ENCODE measurements at places on chromosomes 2 and 18.
A peak's percentile ranks its signal among the peaks of the same experiment; 100 is the strongest.

GRCh38 chr2:219184121-219184520 is 6.0 kb downstream of the RETREG2 start:
- DNase-seq = no peak

DNA sequence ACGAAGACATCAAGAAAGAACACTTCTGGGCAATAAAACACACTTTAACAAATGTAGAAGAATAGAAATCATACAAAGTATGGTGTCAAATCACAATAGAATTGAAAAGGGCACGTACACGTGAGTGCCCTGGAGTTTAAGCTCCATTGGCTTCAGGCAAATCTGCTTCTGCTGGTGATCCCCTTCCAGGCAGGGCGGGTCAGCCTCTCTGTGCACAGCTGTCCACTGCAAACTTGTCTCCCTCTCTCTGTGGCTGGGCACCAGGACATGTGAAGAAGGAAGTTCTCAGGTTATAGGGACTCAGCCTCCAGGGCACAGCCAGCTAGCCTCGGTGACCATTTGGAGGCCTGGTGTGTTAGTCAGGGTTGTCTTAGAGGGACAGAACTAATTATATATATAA is 66.0 kb downstream of the ST3GAL5 start:
- no peak for DNase-seq

GRCh38 chr2:25379535-25379934 is 37.8 kb upstream of the DNMT3A start:
- DNase-seq = no peak

- DNase-seq = no peak
Measured at GRCh38 chr2:16031058-16031847, 90.9 kb downstream of the MYCN start.

GRCh38 chr2:15730545-15731212 is 139.0 kb downstream of the DDX1 start:
- DNase-seq = peak; percentile 85

DNA sequence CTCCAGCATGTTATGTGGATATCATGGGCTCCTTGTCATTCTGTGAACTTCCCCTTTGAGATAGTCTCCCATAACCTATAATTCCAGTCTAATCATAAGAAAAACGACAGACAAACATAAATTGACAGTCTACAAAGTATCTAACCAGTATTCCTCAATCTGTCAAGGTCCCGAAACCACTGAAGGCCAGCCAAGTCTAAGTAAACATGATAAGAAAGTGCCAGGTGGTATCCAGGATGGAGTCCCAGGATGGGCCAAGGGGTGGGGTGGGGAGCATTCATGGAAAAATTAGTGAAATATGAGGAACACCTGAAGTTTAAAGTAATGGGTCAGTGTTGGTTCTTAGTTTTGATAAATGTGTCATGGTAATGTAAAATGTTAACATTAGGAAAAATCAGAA is 355.5 kb downstream of the DPP10 start:
- no peak for DNase-seq

GRCh38 chr2:230723363-230723762 is 10.7 kb downstream of the CAB39 start:
- peak; percentile 18 for DNase-seq

DNA sequence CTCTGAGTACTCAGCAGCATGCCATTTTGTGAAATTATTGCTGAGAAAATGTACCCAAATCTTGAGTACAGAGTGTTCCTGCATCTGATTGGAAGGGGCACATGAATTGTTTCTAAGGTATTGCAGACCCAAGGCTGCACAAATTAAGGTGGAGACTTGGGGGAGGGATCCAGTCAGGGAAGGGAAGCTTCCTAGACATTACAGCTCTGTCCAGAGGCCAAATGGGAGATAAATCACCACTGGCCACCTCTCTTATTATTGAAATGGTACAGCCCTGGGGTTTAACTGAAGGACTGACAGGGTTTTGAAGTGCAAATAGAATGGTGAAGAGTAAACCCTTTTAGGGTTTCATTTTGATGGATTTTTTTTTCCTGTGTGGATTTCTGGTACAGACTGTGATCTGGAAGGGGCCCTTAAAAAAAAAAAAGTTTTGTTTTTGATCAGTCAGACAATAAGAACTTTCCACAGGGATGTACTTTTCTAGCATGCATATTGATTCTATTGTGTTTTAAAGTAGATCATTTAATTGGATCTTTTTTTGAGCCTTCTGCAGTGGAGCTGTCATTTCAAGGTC is 119.4 kb downstream of the GREB1L start:
- DNase-seq = peak; percentile 8

DNA sequence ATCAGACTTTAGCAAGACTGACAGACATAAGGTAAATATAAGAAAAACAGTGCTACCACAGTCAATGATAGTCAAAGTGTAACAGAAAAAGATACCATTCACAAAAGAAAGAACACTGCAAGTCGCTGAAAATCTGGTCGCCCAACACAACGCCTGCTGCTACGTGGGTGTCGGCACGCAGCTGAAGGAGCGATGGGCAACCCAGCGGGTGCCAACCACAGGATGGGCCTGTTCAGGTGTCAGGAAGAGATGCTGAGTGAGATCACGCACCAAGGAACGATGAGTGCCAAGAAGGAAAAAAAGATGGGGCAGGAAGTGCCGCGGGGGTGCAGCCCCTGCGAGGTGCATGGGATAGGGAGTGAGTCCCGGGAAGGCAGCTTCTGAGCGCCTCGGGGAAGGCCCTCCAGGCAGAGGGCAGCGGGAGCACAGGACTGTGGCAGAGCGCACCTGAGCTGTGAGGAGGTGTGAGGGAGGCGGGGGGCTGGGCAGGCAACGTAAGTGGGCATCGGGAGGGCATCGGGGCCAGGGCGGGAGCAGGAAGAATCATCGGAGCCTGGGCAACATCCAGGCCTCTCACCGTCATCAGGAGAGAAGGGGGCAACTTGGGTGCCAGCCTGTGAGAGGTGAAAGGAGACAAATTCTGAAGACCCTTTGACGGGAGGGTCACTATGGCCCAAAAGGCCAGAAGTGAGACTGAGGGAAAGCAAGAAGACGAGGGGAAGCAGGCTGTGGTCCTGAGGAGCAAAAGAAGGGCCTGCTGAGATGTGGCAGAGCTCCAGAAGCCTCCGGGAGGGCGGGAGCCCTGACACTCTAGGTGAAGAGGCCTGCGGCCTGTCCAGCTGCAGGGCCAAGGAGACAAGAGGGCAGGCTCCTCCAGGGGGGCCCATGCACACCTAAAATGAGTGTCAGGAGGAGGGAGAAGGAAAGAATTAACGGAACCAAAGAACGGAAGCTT is 14.8 kb upstream of the MTERF4 start:
- no peak for DNase-seq

DNA sequence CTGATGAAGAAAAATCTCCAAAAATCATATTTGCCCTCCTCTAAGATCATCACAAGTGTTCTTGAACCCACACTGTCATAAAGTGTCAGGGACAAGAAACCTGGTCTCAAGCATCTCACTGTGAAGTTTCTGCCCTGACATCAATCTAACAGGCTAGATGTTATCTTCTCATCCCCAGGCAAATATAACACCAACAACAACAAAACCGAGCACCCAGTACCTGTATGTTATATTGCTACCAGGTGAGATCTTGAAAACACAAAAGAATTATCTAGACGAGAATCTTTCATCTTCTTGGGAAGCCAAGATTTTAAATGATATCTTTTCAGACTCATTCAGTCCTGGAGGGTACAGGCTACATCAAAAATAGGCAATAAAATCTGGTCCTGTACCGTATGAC is 8.8 kb upstream of the MAP4K3 start:
- no peak for DNase-seq

DNA sequence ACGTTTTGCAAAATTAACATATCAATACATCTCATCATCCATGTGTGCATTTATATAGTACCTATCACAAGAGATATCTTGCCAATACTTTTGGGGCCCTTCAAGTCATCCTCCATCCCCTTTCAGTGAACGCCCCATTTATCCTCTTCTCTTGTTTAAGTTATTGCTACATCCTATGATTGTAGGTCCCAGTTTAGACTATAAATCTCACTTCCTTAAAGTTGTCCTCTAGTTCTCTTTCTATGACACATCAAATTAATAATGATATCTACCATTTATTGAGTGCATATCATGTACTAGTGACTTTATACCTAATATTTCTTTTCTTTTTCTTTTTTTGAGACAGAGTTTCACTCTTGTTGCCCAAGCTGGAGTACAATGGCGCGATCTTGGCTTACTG is 28.8 kb upstream of the FBXO11 start:
- DNase-seq = no peak

- DNase-seq = no peak
Measured at GRCh38 chr18:75128051-75128605, 80.8 kb downstream of the PTGR3 start.

- no peak for DNase-seq
Measured at GRCh38 chr2:127517465-127517864, 8.8 kb downstream of the IWS1 start.

- DNase-seq = no peak
Measured at GRCh38 chr18:35905436-35905835, 67.0 kb upstream of the RMP24 start.

DNA sequence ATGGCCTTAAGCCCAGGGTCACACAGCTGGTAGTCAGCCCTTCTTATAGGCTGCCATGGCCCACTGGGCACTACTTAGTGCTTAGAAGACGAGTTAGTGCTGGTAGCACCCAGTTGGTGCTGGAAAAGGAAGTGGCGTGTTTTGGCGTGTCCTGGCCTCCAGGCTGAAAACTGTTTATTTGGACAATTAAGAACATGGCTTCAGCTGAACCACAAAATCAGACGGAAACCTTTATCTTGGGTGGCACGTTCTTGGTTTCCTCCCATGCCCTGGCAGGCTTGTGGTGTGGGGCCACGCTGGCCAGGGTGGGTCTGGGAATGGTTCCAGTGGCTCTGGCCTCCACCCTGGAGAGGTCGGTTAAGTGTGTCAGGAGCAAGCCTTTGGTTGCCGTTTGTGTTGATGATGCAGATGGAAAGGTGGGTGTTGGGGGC is 141.5 kb upstream of the HAAO start:
- DNase-seq = no peak

DNA sequence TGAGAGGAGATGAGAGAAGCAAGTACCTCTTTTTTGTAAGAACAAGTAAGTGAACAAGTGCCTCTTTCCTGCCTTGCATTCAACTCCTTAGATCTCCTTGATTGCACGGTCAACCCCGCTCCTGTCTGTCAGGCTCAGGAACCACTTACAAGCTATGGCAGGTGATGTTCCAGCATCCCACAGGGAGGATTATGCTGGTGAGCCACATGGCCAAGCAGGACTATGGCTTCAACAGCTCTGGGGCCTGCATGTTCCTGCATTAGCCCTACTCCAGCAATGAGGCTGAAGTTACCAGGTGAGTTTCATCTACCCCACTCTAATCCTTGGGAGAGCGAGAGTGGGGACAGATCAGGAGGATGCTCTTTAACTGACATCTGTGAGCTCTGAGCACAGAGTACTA is 29.5 kb downstream of the TTC32 start:
- no peak for DNase-seq

DNA sequence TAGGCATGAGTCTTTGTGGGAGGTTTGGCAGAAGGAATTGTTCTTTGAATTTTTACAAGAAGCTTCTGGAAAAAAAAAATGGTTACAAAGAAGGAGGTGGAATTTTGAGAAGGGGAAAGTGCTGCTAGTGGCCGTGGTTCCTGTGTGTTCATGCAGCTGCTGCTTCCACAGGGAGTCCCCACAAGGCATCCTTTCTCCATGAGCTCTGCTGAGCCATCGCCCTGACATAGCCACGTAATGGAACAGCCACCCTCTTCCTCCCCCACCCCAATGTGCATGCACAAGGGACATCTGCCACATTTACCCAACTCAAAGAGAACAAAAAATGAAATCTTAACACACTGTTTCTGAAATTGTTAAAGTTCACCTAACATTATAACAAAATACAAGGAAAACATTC is 529.7 kb downstream of the SATB2 start:
- DNase-seq = peak; percentile 9

- no peak for DNase-seq
Measured at GRCh38 chr2:146873646-146874259, 971.1 kb upstream of the ACVR2A start.

GRCh38 chr2:215379039-215379438 is 56.8 kb downstream of the FN1 start:
- DNase-seq = no peak

DNA sequence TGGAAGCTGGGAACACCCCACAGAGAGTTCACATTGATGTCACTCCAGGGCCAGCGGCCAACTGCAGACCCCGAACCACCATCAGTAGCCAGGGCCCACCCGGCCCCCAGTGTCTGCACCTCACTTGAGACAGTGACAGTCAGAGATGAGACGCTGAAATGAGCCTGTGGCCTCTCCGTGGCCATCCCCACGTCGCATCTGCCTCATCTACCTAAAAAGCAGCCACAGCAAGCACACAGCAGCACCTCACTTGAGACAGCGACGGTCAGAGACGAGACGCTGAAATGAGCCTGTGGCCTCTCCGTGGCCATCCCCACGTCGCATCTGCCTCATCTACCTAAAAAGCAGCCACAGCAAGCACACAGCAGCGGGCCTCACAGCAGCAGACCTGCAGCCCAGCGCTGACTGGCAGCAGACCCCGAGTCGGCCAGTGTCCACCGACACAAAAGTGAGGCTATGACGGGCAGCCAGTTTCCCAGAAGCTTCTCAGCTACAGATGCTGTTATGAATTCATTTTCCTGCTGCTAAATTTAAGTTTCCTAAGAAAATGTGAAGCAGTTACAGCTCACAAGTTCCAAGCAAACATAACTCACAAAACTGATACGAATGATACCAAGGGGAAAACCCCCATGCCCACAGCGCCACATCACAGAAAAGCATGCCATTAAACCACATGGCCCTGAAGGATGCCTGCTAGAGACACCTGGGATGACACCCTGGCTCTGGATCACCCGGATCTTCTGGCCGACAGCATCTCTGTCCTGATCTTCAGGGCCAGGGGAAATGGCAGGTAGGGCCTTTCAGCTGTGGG is 27.7 kb downstream of the SNORC start:
- no peak for DNase-seq

DNA sequence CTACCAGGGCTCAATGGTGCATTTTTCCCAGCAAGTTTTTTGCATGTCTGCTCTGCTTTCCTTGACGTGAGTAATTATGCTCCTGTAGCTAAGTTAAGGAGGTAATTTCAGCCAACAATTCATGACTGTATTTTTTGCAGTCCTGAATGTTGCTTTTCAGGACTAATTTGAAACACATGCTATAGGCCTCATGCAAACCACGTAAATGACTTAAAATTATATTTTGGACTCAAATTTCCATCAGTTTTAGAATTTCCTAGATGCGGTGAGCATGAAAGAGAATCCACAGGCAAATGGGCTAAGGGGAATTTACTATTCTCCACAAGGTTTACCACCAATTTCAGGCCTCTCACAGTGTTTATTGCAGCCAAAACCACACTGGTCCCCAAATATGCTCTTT is 589.9 kb upstream of the LRRTM1 start:
- DNase-seq = no peak

DNA sequence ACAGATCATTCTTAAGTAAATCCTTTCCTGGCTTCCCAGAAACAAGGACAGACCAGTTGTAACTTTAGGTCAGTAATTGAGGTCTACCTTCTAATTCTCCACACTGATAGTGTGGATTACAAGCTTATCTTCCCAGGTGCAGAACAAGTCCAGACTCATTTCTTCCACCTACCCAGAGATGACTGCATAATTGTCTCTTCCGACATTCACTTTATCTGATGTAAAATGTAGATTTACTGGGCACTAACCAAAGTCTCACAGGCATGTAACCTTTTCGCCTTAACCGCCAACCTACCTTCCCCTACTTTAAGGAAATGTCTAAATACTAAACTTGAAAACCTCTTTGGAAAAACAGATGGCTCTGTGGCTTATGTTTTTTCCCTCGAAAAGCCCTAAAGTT is 96.2 kb downstream of the NCK2 start:
- DNase-seq = no peak

Data from HCEC 1CT (cell line).